ENCODE measurements at places on chromosomes 16 and 17.

- no peak for DNase-seq
Measured at GRCh38 chr17:45070809-45071208, 9.7 kb downstream of the NMT1 start.

- DNase-seq, result no peak
Measured at GRCh38 chr16:81486540-81487061, 42.0 kb downstream of the CMIP start.

- DNase-seq, result no peak
Measured at GRCh38 chr17:82589851-82590180, 58.4 kb downstream of the WDR45B start.

GRCh38 chr17:43092901-43093300, 32.3 kb downstream of the BRCA1 start:
- no peak for DNase-seq

DNA sequence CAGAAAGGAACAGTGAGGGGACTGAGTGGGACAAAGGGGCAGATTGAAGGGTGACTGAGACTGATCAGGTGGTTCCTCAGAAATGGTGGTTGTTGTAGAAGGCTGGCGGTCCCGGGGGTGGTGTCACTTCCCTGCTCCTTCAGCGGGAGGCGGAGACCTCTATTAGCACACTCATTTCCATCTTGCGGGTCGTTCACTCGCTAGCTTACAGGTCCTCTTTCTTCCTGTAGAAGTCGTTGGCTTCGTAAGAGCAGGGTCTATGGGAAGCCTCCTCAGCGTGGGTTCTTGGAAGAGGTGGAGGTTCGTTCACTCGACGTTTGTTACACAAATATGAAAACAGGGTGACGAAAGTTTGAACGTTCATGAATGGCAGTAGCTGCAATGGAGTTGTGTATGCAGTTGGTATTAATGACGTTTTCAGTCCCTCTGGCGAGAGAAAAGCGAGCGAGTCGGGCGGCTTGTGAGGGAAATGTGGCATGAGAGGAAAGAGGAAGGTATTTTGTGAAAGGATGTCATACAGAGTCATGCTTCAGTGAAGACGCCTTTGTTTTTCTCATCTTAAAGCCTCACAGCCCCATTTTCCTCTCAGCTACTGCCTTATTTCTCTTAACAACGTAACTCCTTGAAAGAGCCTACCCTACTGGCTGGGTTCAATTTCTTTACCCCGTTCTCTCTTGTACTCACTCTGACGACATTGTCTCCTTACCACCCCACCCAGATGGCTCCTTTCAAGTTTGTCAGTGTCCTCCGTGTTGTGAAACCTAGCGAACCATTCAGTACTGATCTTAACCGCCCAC, 667 bp downstream of the EFCAB13 start:
- peak; percentile 66 for DNase-seq

DNA sequence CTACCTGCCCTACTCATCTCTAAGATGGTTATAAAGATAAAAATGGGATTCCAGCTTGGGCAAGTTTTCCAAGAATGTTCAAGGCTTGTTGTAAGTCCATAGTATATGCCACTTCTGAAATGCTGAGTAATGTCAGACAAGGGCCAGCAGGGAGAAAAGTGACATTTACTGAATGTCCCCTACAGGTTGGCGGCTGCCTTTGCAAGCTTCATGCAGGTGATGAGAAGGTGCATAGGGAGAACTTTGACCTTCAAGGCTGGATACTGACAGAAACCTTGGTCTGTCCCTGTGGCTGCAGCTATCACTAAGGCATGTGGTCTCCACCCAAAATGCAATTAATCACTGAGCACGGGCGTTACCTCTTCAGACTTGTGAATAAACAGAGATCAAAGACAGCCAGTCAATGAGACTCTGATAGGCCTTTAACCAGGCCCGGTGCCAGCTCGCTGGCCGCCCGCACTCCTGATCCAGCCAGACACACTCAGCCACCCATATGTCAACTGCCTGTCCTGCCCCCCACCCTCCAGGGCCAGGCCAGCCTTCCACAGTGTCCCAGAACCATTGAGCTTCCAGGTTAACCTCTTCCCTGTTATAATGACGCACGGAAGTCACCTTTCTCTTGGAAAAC, 26.8 kb upstream of the AXIN2 start:
- no peak for DNase-seq

- no peak for DNase-seq
Measured at GRCh38 chr16:24428756-24429155, 110.6 kb upstream of the RBBP6 start.

DNA sequence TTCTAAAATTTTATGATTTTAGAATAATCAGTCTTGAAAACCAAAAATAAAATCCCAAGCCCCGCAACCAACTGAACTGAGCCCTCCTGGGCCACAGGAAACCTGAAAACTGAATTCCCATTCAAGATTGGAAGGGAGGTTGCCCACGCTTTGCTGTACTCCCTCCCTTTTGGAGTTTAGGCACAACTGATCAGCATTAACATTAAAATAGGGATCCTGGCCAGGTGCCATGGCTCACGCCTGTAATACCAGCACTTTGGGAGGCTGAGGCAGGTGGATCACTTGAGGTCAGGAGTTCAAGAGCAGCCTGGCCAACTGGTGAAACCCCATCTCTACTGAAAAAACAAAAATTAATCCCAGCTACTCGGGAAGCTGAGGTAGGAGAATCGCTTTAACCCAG, 52.7 kb upstream of the NETO2 start:
- no peak for DNase-seq

GRCh38 chr17:49557312-49558024, 18.2 kb upstream of the NXPH3 start:
- peak; percentile 54 for DNase-seq

- no peak for DNase-seq
Measured at GRCh38 chr17:36498560-36499300, 12.2 kb downstream of the ZNHIT3 start.

DNA sequence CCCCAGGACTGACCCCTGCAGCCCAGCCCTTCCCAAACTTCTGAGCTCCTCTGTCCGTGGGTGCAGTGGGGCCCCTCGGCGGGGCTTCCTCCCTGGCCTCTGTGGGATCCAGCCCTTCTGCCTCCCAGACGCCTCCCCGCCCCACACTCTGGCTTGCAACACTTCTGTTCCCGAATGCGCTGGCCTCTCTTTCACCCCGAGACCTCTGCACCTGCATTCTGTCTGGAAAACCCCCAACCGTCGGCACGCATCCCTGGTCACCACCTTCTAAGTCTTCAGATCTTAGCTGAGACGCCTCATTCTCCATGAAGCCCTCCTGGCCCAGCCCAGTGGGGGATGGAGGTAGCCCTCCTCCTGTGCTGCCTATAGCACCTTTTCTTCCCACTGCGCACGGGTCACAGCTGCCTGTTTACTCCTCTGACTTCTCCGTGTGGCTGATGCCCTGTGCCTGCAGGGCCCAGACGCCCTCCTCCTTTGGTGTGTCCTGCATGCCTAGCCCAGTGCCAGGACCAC, 26.4 kb downstream of the TMEM235 start:
- peak; percentile 57 for DNase-seq

GRCh38 chr17:19830061-19830460, 37.7 kb downstream of the ULK2 start:
- no peak for DNase-seq

- DNase-seq, result peak; percentile 71
Measured at GRCh38 chr16:4415538-4416199, 727 bp downstream of the CORO7 start.

DNA sequence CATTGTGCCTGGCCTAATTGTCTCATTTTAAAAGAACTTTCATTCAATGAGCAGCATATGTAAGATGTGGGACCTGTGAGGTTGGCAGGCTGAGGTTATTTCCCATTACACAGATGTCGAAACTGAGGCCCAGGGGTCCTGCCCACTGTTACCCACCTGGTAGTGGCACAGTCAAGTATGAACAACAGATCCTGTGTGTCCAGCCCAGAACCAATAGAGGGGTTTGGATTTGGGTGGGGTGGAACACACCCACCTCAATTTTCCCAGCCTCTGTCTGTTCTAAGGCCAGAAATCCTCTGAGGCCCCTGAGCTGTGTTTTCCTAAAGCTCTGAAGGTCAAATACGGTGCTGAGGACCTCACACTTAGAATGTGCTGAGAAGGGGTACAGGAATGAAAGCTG, 179.5 kb downstream of the XYLT1 start:
- no peak for DNase-seq

- DNase-seq, result no peak
Measured at GRCh38 chr16:80973991-80974390, 32.7 kb downstream of the CMC2 start.

- DNase-seq, result peak; percentile 1
Measured at GRCh38 chr16:85401370-85401916, 211.7 kb upstream of the GSE1 start.

GRCh38 chr17:13310858-13311257, 290.9 kb downstream of the HS3ST3A1 start:
- no peak for DNase-seq

DNA sequence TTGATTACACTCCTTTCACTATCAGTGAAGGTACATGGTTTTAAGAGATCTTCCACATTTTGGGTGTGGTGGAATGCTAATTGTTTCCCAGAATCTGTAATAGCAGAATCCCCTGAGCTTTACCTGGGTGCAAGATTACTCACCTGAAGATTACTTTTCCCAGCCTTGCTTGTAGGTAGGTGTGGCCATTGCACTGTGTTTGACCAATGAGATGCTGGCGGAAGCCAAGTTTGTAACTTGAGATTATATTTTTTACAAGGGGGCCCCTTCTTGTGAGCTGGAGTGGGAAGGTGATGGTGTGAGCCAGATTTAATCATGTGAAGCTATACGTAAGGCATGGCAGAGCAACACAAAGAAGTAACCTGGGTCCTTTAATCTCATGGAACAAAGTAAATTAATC, 294.3 kb downstream of the TOX3 start:
- no peak for DNase-seq

GRCh38 chr16:85513649-85514048, 99.5 kb upstream of the GSE1 start:
- DNase-seq, result no peak

- peak; percentile 17 for DNase-seq
Measured at GRCh38 chr16:53822936-53823529, 119.1 kb downstream of the FTO start.

DNA sequence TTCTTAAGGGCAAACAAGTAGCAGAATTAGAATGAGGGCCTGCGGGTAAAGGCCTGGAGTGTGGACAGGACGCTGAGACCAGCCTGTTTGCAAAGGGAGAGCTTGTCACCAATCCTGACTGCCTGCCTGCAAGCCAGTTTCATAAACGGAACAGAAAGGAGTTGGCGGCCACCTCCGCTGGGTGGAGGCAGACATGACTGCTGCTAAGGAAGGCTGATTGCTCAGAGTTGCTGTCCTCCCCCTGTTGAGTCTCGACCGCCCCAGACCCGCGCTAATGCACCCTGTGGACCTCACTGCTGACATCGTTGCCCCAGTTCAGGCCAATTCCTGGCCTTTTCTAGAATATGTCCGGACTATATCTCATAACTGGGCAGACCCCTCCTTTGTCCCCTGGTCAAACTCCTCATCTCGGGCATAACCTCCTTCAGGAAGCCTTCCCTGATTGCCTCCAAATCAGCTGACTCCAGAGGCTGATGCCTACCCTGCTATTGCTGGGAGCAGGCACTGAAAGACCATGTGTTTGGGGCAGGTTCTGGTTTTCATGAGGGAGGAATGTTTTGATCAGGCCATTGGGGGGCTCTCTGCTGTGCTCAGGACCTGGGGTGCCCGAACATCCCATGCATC, 153.0 kb upstream of the CIBAR2 start:
- DNase-seq, result no peak

DNA sequence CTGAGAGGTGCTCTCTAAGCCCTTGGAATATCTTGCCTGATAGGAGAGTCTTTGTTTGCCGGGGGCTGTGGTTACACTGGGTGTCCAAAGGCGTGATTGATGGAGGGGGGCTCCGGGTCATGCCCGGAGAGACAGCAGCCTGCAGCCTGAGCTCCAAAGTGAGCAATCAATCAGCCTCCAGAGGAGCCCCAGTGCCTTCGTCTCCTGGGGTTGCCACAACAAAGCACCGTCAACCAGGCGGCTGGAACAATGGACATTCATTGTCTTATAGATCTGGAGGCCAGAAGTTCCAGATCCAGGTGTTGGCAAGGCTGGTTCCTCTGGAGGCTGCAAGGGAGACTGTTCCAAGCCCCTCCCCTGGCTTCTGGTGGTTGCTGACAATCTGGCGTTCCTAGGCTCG, 24.0 kb upstream of the GINS2 start:
- DNase-seq, result no peak

DNA sequence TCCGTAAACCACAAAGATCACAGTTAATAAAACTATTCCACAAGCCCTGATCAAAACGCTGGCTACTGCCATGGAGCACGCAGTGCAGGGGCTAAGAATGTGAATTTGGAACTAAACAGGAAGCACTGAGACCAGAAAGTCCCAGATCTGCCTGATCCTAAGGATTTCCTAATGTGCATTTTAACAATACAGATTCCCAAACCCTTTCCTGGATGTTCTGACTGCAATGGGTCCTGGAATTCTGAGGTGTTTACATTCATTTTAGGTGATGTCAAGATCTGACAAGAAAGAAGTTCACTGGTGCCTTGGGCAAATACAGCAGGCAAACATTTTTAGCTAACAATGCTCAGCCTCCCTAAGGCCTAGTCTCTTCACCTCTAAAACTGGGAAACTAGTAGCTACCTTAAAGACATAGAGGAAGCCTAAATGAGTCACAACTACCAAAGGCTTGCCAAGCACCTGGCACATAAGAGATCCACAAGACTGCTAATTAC, 10.3 kb downstream of the NSMCE1 start:
- no peak for DNase-seq
